Suprapubic skin (tissue), 4 donors: ENCODE measurements at places on chromosomes 6 and 20. TPM values are rescaled to one million over a fixed set of nuclear protein-coding genes. Genes with fewer than 3 reads are reported as not detected.

C20orf96 gene
- total RNA-seq = 5.1 TPM

GRCh38 chr6:85579581-85579980 lies 14.1 kb downstream of the SNX14 start:
- H3K4me3 ChIP-seq = no peak overlapping the region
- H3K4me1 ChIP-seq = peaks cover 4% of the 10 kb centered on the region
- H3K27me3 ChIP-seq = no peaks in the 10 kb centered on the region

BHLHE23 gene
- total RNA-seq = not detected

DNA sequence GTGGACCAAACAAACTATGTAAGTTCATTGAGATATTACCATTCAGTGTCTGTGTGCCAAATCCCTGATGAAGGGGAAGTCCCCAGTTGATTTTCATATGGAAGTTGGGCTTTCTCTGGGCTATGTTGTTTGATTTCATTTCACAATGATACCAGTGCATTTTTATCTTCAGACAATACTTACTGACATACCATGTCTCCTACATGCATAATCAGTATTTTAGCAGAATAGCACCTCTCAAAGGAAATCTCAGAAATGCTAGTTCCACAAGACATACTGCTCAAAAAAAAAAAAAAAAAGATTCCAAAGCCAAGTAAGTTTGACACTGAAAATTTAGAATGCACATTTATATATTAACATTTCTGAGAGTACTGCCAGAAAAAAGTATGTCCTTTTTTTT lies 168.8 kb upstream of the RNF217 start:
- H3K27ac ChIP-seq = no peak overlapping the region
- DNase-seq = no peak
- no peaks in the 10 kb centered on the region for H3K4me1 ChIP-seq

DNA sequence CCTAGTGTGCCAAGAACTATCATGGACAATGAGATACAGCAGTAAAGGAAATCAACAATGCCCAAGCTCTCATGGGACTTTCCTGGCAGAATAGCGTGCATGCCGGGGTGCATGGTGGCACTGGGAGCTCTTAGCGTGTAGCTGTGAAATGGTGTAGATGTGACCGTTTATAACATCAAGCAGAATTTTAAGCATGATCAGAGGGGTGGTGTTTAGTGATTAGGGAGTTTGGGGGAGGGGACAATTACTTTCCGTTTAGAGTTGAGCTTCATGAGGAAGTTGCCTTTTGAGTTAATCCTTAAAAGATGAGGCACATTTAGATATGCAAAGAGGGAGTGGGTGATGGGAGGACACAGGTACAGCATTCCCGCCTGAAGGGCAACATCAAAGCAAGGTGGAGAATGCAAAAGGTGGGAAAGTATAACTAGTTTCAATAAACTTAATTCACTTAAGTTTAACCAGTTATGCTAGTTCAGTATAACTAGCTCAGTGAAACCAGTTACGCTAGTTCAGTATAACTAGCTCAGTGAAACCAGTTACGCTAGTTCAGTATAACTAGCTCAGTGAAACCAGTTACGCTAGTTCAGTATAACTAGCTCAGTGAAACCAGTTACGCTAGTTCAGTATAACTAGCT lies 661.6 kb downstream of the QKI start:
- no peaks in the 10 kb centered on the region for H3K27me3 ChIP-seq
- DNase-seq = no peak
- H3K4me1 ChIP-seq = no peaks in the 10 kb centered on the region
- no peak overlapping the region for H3K27ac ChIP-seq
- no peak overlapping the region for H3K4me3 ChIP-seq

GRCh38 chr6:107618672-107619071 lies 128.8 kb downstream of the SOBP start:
- no peak overlapping the region for H3K27ac ChIP-seq
- no peaks in the 10 kb centered on the region for H3K4me1 ChIP-seq
- DNase-seq = no peak

DNA sequence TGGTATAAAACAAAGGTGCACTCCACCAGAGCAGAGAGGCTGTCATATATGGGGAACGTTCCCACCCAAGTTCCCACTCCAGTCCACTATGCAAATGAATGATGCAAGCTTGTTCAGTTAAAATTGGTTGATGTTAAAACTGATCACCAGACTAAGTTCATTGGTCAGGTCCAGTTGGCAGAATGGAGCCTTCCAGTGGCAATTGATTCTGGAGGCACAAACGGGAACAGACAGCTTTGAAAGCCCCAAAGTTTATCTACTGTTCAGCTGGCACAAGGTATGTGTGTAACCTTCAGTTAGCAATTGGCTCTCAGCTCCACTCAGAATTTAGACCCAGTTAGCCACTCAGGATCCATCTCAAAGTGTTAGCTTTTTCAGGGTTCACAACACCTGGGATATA lies 119.4 kb upstream of the CEP85L start:
- H3K36me3 ChIP-seq = no peaks in the 10 kb centered on the region
- peaks cover 4% of the 10 kb centered on the region for H3K4me1 ChIP-seq
- DNase-seq = no peak
- no peak overlapping the region for H3K4me3 ChIP-seq
- no peak overlapping the region for H3K27ac ChIP-seq
- no peaks in the 10 kb centered on the region for H3K27me3 ChIP-seq

ADGB gene
- 3.6 TPM for total RNA-seq

DNA sequence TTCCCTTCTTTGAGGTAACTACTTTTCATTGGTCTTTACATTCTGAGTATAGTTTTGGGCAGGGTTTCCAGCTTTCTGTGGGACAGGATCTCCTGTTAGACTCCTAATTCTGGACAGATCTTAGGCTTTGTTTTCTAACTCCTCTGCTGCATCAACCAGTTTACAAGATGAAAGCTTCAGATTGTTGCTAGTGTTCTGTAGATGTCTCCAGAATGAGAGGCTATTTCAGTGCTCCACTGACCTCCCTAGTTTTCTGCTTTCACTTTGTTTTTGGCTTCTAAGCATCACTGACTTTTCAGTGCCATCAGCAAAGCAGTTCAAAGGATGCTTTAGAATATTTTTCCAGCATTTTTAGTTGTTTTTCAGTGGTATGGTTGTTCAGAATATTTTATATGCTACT lies 101.4 kb downstream of the LIN28B start:
- H3K27me3 ChIP-seq = peaks cover 5% of the 10 kb centered on the region
- H3K36me3 ChIP-seq = no peaks in the 10 kb centered on the region
- H3K4me1 ChIP-seq = no peaks in the 10 kb centered on the region
- no peak overlapping the region for H3K4me3 ChIP-seq

DNA sequence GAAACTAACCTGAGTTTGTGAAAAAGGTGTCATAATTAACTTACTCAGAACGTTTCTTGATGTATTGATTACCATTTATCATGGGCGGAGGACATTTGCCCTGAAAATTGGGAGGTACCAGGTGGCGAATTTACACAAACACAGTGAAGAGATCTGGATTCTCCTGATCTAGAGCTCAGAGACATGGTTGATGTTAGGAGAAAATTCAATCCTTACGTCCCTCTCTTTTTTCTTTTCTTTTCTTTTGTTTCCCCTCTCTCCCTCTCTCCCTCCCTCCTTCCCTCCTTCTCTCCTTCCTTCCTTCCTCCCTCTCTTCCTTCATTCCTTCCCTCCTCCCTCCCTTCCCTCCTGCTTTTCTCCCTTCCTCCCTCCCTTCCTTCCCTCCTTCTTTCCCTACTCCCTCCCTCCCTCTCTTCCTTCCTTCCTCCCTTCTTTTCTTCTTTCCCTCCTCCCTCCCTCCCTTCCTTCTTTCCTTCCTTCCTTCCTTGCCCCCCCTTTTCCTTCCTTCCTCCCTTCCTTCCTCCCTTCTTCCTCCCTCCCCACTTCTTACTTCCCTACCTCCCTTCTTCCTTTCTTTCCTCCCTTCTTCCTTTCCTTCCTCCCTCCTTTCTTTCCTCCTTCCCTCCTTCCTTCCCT lies 234.1 kb downstream of the OTOR start:
- H3K27me3 ChIP-seq = no peaks in the 10 kb centered on the region
- H3K4me3 ChIP-seq = no peak overlapping the region
- no peaks in the 10 kb centered on the region for H3K4me1 ChIP-seq
- H3K27ac ChIP-seq = no peak overlapping the region

- no peak overlapping the region for H3K27ac ChIP-seq
- DNase-seq = no peak
- no peaks in the 10 kb centered on the region for H3K36me3 ChIP-seq
- H3K27me3 ChIP-seq = no peaks in the 10 kb centered on the region
- no peak overlapping the region for H3K4me3 ChIP-seq
These were observed 56.0 kb downstream of the SMOC2 start for GRCh38 chr6:168496997-168497331.

- no peaks in the 10 kb centered on the region for H3K36me3 ChIP-seq
- no peak for DNase-seq
- H3K27me3 ChIP-seq = no peaks in the 10 kb centered on the region
- H3K27ac ChIP-seq = no peak overlapping the region
These were observed 22.3 kb downstream of the BEND6 start for GRCh38 chr6:56977192-56977591.

MAVS gene
- 50.0 TPM for total RNA-seq

DNA sequence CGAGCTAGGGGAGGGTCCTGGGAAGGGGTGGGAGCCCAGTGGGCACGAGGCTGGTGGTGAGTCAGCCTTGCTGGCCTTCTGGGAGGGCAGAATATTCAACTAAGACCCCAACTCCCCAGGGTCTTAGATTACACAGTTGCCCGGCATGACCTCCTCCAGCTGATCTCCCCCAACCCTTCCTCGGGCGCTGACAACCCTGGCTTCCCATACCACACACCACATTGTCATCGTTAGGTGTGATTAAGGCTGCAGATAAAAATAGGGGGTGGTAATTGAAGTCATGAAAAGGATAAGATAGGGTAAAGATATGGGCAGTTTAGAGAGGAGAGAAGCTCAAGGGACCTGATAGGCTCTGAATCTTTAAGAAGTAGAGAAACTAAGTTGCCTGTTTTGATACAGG lies 10.5 kb downstream of the CDC40 start:
- no peak for DNase-seq
- H3K4me3 ChIP-seq = no peak overlapping the region
- H3K27me3 ChIP-seq = no peaks in the 10 kb centered on the region
- H3K36me3 ChIP-seq = peaks cover 9% of the 10 kb centered on the region

DNA sequence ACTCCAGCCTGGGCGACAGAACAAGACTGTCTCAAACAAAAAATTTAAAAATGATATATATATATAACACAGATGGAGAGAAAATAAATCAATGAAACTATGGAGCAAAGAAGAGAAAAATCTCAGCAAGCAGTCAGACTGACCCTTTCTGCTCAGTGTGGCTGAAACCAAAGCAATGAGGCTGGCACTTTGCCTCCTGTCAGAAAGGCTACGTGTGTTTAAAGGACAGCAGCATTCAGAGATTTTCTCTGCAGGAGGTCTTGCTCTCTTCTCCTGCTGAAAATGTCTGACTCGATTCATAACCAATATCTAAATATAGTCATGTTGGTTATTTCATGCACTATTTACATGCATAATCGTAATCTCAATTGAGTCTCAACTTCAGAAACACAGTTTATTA lies 527.0 kb upstream of the JARID2 start:
- no peaks in the 10 kb centered on the region for H3K36me3 ChIP-seq
- DNase-seq = no peak
- no peaks in the 10 kb centered on the region for H3K27me3 ChIP-seq
- H3K27ac ChIP-seq = no peak overlapping the region

CCN6 gene
- total RNA-seq = not detected

DNA sequence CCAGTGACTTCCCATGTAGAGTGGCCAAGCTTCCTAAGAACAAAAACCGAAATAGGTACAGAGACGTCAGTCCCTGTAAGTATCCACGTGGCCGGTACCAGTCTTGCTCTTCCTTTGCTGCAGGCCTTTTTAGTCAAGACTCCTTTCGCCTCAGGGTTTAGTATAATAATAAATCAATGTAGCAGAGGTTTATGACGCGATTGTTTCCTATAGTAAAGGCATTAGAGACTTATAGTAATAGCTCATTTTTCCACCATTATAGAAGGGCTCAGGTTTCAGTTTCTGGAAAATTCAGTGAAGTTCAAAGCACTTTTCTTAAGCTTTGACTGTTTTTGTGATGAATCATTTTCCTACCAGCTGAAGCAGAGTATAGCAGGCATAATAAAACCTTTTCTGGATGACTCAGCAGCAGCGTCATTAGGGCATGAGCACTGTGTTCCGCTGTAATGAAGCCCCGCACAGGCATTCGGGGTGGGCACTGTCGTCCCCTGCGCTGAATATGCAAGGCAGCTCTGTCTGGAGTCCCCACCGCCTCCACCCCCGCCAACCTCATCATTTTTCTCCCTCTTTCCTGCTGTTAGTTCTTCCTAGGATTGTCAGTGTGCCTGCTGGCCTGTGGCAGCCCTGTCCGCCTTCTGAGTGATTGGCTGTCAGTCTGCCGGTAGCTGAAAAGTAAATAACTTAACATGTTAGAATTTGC lies 51.3 kb downstream of the PTPN1 start:
- no peak overlapping the region for H3K27ac ChIP-seq
- H3K4me1 ChIP-seq = peaks cover 26% of the 10 kb centered on the region
- H3K36me3 ChIP-seq = peaks cover 30% of the 10 kb centered on the region
- H3K27me3 ChIP-seq = no peaks in the 10 kb centered on the region
- no peak overlapping the region for H3K4me3 ChIP-seq

DNA sequence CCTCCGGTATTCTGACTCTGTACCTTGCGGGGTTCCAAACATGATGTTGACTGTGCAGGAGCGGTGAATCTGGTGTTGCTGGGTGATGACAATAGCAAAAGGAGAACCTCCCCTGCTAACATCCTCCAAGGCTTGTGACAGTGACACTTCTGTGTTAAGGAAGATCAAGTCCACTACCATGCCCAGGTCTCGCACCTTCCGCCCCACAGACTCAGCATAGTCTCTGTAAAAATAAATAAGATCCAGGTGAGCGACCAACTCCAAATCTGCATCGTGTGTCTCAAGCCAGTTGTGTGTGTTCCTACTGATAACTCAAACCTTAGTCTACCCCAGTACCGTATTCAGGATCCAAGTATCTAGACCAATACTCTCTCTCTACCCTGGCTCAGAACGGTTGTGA lies 24.8 kb downstream of the NCOA5 start:
- H3K36me3 ChIP-seq = peaks cover 96% of the 10 kb centered on the region
- H3K4me1 ChIP-seq = peaks cover 11% of the 10 kb centered on the region
- H3K27me3 ChIP-seq = no peaks in the 10 kb centered on the region
- DNase-seq = no peak
- H3K27ac ChIP-seq = no peak overlapping the region
- no peak overlapping the region for H3K4me3 ChIP-seq

GRCh38 chr6:52157301-52157941 lies 28.8 kb upstream of the IL17A start:
- peaks cover 7% of the 10 kb centered on the region for H3K27me3 ChIP-seq
- no peak overlapping the region for H3K27ac ChIP-seq
- no peaks in the 10 kb centered on the region for H3K36me3 ChIP-seq
- no peaks in the 10 kb centered on the region for H3K4me1 ChIP-seq

STX11 gene
- total RNA-seq = 13.4 TPM

DNA sequence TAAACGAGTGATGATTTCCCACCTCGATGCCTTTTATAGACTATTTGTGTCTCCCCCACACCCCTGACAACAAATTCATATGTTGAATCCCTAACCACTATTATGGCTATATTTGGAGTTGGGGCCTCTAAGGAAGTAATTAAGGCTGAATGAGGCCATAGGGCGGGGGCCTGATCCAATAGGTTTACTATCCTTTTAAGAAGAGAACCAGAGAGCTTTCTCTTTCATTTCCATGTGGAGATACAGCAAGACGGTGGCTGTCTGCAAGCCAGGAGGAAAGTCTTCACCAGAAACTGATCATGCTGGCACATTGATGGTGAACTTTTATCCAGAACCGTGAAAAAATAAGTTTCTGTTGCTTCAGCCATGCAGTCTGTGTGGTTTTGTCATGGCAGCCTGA lies 38.9 kb upstream of the CLIC5 start:
- no peak overlapping the region for H3K27ac ChIP-seq
- no peak for DNase-seq
- H3K27me3 ChIP-seq = no peaks in the 10 kb centered on the region
